ENCODE measurements at places on chromosomes 5 and 9.

- no peak for DNase-seq
Observed at GRCh38 chr9:87950765-87951488, 23.4 kb downstream of the CDK20 start.

DNA sequence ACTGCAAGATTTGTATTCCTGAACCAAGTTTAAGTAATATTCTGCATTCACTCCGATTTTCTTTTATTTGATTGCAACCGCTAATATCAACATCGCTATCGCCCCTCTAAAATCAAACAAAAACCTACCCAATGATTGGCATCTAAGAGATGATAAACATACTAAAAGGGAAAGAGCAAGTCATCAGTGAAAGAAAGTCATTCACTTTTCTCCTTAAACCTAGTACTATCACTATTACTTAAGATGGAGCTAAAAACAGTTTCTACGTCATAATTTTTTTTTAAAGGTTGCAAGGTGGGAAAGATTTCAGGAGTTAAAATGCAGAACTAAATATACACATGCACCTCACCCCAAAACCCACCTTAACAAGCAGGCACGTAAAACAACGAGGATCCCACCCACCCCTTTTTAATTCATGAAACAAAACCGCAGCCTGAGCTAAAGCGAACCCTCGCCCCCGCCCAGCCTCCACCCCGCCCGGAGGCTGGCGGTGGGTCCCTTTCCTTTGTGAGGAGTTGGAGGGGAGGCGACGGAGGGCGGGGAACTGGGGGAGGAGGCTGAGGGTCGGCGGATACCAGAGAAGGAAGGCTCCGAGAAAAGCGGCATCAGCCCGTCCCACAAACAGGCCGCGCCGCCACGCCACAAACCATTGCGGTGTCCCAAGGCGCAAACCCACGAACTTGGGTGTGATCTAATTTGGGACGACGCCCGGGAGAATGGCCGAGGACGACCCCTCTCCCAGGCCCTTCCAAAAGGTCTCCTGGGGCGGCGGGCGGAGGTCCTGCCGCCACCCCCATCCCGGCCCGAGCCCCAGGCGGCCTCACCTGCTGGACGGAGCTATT lies 861 bp downstream of the UBQLN1 start:
- peak; percentile 66 for DNase-seq

- no peak for DNase-seq
Observed at GRCh38 chr9:37163299-37163698, 42.9 kb downstream of the ZCCHC7 start.

DNA sequence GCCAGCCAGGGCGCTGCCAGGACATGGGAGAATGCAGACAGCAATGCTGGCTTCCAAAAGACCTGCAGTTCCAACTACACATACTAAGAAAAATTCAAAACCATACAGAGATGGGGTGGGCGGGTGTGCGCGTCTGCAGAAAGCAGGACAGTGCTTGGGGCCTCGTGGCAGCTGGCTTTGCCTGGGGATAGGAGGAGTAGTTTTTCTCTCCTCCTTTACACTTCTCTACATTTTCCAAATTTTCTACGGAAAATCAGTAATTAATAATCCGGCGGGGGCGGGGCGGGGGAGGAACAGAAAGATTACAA lies 43.6 kb upstream of the SARDH start:
- DNase-seq, result no peak

DNA sequence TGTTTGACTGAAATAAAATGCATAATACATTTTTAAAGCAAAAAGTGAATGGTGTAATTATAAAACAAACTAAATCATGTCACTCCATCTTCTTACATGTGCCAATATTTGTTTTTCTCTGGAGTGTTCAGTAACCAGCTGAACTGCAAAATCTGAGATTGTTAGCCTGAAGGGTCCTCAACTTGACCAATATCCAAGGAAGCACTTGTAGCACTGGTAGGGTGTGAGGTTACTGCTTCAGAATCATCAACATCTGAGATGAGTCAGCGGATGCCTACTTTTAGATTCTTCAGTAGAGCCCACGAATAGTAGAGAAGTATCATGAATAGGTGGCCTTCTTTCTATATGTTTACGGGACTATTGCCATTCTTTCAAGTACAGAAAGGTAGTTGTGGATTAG lies 226.7 kb downstream of the TLE4 start:
- DNase-seq, result no peak

GRCh38 chr9:135502873-135503321 lies 2.4 kb downstream of the MRPS2 start:
- no peak for DNase-seq

GRCh38 chr9:117151716-117152115 lies 263.1 kb downstream of the ASTN2 start:
- no peak for DNase-seq

GRCh38 chr5:14036514-14036913 lies 92.0 kb upstream of the DNAH5 start:
- DNase-seq, result no peak

GRCh38 chr5:163489055-163489744 lies 16.2 kb upstream of the MAT2B start:
- DNase-seq, result no peak

GRCh38 chr5:57779383-57780223 lies 297.0 kb upstream of the ACTBL2 start:
- no peak for DNase-seq

DNA sequence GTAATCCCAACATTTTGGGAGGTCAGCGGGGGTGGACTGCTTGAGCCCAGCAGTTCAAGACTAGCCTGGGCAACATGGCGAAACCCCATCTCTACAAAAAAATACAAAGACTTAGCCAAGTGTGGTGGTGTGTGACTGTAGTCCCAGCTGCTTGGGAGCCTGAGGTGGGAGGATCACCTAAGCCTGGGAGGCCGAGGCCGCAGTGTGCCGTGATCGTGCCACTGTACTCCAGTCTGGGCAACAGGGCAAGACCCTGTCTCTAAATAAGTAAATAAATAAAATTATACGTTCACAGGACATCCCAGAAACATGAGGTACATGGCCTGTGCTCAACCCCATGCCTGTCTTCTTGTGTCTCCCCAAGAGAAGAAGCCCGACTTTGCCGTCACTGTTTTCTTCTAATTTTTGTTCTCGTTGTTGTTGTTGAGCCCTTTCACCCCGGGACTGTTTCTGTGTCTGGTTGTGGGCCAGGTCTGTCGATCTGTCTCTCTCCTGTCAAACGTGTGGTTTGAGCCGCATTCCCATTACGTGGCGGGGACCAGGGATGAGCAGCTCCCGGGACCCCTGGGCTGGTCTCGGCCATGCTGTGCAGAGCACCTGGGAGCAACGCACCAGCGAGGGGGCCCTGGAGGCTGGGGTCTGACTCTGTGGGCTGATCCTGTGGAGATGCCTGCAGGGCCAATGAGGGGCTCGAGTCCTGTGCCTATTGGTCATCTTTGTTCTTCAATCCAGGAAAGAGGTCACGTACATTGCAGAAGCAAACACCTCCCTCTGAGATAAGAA lies 32.2 kb downstream of the NACC2 start:
- DNase-seq, result no peak

DNA sequence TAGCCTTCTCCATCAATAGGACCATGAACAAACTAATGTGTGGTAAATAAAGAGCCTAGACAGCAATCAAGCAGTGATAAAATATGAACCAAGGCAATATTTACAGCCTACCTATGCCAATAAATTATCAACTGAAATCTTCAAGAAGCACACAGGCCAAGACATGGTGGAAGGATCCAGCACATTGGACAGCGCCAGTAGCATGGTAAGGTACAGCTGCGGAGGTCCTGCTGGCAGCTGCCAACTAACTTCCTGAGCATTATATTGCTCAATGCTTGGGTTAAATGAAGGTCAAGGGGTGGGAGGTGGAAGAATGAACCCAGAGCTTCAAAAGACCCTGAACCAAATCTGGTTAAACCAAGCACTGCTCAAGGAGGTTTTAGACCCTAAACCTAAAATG lies 16.5 kb upstream of the SPDL1 start:
- DNase-seq, result no peak

- no peak for DNase-seq
Observed at GRCh38 chr9:32326146-32326545, 58.3 kb upstream of the ACO1 start.

DNA sequence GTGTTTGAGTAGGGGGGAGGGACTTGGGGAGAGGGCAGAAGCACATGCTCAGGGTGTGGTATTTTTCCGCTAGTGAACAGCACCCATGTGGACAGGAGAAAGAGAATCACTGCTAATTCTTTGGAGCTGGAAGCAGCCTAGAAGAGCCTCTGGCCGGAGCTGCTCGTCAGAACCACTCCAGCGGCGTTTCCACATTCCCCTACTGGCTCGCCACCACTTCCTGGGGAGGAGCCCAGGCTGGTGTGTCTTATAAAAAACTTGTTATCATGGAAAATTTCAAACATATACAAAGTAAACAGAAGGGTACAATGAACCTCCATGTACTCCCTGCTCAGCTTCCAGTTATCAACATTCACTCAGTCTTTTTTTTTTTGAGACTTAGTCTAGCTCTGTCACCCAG lies 26.7 kb downstream of the LHX2 start:
- no peak for DNase-seq

DNA sequence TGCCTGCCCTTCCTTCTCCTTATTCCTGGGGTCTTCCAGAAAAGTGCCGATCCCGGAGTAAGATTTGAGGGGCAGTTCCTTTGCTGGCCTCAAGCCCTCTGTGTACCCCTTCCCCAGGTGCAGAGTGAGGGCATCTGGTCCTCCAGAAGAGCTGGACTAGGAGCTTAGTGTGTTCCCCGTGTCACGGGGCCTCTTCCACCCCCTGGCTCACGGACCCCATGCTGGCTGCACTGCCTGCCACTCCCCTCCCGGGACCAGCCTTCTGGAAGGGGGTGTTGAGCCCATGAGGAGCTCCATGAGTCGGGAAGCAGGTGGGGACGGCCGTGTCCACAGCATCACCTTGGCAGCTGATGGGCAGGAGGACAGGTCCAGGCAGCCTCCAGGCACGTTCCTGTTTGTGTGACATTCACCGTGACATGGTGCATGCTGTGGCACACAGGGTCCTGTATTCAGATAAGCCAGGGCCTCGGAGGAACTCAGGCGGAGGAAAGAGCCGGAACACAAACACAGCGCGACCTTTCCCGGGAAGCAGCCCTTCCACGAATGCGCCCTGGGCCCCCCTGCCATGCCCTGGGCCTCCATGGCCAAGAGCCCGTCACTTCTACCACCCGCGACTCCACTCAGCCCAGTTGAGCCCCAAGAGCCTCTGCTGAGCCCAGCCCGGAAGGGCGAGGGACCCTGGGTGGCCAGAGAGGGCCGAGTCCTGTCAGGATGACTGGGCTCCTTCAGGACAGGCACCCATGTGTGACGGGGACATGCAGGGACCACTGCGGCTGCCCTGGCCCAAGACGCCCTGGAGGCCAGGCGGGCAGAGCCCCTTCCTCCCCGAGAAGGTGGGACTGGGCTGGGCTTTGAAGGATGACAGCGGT lies 5.9 kb upstream of the LCN1 start:
- no peak for DNase-seq

DNA sequence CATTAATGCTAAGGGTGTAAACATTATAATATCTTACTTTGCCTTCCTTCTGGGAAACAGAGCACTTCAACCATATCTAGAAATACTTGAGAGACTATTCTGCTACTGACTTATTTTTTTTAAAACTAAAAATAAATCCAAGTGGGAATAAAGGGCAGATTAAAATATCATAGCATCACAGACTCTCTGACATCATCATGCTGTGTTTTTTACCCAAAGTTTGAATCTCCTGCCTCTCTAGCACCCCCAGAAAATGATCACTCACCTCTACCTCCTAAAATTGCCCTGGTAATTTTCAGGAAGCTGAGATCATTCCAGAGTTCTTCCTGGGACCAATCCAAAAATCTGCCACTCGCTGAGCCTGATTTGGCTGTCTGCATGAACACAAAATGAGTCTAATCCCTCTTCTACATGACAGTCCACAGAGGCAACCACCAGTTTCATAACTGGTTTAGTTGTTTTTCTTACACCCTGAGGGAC lies 813.8 kb upstream of the DMAC1 start:
- DNase-seq, result no peak

DNA sequence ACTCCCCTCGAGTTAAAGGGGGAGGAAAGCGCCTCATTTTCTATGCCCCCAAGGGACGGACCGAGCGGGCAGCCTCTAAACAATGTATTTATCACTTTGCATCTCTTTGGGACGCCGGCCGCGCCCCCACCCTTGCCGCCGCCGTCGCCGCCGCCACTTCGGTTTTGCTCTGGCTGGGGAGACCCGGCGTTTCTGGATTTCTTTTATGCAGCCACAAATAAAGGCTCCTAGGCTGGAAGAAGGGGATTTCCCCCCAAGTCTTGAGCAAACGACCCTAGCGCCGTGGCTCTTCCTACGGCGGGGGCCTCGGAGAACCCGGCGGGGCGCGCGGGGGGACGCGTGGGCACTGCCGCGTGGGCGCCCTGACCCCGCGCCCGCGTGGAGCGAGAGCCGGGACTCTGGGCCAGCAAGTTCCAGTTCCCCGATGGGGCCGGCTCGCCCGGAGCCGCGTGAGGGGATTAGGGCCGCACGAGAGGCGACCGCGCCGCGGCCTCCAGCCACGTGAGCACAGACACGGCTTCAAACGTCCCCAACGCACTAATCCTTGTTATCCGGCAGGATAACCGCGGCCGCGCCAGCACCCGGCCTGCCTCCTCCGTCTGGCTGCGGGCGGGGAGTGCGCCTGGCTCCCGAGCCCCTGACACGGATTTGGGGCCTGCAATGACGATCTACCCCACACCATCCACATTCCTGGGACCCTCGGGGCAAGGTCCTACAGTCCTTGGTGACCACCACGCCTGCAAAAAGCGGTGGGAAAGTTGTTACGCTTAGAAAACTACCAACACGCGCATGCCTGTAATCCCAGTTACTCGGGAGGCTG lies 7.9 kb upstream of the NEUROG1 start:
- DNase-seq, result no peak

DNA sequence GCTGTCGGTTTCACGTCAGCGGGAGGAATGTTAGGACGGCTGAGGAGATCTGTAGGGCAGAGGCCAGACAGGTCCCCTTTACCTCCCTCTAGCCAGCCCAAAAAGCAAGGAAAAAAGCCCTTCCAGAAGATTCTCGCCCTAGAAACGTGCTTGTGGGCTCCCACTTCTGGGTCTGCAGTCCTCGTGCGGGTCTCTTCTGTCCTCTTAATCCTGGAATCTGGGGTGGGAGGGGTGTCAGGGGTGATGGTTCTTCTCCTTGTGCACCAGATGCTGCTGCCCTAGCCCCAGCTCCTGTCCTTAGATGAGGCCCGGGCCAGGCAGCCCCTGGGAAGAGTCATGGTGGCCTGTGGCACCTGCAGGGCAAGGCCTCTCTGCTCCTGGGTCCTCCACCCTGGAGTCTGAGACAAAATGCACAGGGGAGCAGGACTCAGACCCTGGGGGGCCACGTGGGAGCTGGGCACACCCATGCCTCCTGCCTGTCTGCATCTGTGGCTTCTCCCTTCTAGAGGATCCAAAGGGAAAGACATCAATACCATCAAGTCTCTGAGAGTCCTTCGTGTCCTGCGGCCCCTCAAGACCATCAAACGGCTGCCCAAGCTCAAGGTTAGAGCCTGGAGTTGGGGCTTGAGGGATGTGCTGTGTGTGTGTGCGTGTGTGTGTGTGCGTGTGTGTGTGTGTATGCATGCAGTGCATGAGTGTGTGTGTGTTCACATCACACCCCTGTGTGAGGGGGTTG lies 174.2 kb downstream of the CACNA1B start:
- no peak for DNase-seq

DNA sequence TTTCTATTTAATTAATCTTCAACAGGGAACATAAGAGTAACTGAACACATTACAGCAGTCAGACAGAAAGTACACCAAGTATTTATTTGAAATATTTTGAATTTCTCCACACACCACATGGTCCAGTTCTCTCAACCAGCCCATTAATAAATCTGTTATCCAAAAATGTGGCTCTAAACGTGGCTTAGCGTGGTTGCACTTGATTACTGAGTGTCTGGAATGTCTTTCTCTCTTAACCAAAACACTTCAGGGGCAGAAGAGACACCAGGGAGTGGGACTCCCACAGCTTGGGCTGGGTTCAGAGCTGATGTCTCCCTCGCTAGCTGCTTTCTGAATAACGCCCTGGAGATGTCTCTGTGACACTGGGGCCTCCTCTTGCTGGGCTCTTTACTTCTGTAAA lies 52.6 kb upstream of the FANCC start:
- DNase-seq, result no peak
